ENCODE measurements at places on chromosomes 5 and 9.

DNA sequence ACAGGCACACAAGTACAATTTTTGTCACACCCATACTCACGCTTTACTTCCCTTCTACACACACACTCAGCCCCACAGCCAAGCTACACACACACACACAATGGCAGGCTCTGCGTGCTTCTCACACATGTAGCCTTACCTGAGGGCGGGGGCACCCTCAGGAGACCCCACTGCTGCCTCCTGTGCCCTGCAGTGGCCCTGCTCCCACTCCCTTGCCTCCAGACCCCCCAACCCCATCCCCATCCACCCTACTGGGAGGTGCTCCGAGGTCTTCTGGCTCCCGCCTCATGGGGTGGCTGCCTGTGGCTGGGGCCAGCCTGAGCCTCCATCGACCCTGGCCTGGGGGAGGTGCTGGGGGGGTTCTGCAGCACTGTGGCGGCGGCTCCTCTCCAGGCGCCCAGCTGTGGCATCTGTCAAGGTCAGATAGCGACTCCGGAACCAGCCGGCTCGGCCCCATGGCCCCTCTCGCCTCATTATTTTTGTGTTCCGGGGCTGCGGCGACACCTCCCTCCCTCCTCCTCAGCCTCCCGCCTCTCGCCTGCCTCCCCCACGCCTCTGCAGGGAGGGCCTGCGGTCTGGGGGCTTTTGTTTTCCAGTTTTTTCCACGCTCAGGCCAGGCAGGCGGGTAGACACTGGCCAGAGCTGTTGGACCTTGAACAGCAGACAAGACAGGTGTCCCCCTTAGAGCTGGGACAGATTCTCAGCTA lies 21.7 kb downstream of the CXXC5 start:
- DNase-seq: no peak

DNA sequence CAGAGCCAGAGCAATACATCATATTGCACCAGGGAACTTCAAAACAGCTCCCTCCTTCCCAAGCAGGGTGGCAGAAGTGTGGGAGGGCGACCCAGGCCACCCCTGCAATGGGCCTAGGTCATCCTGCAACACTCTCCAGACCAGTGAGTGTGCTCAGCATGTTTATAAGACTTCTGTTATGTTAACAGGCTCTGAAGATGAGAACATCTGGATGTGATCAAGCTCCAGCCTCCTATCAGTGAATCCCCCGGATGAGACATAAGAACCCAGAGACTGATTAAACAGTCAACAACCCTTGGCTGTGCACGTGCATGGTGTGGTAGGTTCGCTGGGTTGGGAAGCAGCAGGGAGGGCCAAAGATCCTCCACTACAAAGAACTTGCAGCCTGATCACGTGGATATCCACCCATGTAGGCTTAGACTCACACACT lies 63.3 kb downstream of the ABCA1 start:
- no peak for DNase-seq

GRCh38 chr5:139561655-139562451 lies 714 bp downstream of the UBE2D2 start:
- DNase-seq: peak; percentile 52

DNA sequence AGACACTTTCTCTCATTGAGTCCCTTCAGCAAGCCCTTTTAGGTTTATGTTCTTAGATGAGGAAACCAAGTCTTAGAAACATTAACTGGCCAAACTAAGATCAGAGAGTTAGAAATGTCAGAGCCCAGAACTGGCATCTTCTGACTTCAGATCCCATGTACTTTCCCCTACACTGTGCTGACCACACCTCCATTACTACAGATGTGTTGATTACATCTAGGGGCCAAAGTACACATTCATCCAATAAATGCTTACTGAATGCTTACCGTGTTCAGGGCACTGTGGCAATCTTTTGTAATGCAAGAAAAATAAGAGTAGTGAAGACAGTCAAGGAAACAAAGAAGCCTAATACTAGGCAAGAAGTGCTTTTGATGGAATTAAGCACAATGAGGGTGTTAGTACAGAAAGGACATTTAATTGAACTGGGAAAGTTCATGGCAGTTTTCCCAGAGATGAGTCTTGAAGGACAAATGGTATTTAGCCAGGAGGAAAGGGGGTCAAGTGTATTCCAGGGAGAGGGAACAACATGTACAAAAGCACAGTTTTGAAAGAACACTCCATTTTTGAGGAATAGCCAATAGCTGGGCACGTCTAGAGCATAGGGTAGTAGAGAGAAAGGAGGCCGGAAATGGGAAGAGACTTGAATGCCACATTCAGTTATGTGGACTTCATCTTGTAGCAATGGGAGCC lies 89.7 kb upstream of the CDKN2B start:
- DNase-seq: peak; percentile 95

- no peak for DNase-seq
Observed at GRCh38 chr5:22460189-22460588, 393.0 kb downstream of the CDH12 start.

DNA sequence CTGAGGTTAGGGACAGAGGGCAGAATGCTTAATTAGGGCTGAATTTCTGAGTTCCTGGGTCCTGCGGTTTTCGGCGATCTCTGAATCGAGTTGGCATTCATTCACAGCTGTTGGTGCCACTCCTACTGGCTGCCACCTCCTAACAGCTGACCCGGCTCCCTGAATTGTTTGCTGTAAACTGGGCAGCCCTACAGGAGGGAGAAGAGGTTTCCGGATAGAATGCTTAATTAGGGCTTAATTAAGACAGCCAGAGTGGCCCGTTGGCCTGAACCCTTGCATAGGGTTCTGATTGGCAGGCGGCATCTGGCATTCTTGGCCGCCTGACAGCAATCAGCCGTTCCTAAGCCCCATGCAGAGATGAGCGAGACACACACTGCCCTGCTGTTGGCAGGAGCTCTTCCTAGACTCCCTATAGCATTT lies 25.7 kb downstream of the FRMPD1 start:
- DNase-seq: peak; percentile 19

DNA sequence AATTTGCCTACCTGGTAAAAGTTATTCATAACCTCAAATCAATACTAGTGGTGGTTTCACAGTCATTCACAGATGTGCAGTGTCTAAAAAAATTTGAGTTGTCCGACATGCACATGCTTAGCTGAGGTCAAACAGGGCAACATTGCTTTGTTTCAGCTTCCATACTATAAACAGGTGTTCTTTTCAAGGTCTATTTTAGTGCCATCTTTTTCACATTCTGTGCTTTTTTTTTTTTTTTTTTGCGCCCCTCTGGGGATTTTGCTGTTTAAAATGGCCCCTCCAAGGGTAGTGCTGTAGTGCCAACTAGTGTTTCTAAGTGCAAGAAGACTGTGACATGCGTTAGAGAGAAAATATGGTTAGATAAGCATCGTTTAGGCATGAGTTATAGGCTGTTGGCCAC lies 14.5 kb downstream of the PHAX start:
- no peak for DNase-seq

GRCh38 chr9:129225815-129226214 lies 47.8 kb upstream of the IER5L start:
- DNase-seq: peak; percentile 36

DNA sequence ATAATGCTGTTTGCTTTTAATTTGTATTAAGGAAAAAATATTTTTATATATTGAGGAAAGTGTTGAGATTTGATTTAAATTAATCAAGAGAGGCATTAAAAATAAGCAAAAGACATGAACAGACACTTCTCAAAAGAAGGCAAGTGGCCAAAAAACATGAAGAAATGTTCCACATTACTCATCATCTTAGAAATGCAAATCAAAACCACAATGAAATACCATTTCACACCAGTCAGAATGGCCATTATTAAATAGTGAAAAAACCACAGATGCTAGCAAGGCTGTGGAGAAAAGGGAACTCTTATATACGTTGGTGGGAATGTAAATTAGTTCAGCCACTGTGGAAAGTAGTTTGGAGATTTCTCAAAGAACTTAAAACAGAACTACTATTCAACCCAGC lies 45.9 kb downstream of the RANBP17 start:
- no peak for DNase-seq

GRCh38 chr5:119105971-119106370 lies 35.1 kb downstream of the DMXL1 start:
- DNase-seq: no peak

DNA sequence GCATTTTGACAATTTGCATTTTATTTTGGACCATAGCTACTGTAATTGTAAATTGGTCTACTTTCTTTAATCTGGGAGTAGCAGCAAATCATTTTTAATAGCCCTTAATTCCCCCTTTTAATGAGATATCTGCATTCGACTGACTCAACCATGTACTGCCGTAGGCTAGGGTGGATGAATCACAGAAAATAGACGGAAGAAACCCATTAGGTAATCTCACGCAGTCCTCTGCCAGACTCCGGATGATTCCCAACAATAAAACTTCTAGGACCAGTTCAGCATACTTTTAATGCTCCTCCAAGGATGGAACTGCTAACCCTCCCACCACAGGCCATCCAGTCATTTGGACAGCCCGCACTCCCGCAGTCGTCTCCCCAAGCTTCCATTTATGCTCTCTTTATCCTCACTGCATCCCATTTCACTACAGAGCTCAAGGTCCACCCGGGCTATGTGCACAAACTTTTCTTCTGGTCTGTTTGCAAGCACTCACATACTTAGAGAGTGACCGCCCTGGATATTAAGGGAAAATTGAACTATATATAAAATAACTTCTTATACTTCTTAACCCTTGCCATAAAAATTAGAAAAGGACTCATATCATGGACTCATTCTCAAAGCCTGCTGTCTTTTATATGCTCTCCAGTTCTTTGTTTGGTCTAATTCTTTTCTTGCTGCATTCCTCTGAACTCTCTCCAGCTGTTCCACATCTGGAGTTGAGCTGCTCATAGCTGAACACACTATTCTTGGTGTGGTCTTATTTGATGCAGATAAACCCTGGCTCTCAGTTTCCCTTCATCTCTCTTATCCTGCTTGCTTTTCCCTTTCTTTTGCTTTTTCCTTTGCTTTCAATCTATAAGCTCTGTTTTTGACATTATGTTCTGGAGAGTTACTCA lies 326.6 kb downstream of the ARL15 start:
- DNase-seq: no peak

- DNase-seq: no peak
Observed at GRCh38 chr5:61159836-61160235, 2.4 kb downstream of the SMIM15 start.

DNA sequence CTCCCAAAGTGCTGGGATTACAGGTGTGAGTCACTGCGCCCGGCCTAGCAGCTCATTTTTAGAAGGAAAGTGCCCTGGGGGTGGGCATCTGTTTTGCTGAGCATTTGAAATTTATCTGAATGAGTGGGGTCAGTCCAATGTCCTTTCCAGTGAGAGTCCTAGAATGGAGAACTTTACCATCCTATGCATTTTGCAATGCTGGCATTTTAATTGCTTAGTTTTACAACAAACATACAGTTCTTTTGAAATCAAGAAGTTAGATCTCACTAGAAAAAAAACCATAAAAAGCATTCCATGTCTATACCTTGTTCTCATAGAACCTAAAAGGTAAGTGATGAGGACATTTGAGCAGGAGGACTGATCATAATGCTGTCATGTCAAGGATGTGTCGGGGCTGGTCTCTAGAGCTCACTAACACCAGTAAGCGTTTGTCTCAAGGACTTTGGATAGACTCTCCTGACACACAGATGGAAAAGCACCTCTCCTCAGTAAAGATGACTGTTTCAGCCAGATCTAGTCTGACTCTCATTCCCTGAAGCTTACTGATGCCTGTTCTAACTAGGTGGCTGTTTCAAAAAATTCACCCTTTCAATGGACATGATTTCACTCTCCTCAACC lies 83.9 kb downstream of the DCP2 start:
- peak; percentile 15 for DNase-seq

DNA sequence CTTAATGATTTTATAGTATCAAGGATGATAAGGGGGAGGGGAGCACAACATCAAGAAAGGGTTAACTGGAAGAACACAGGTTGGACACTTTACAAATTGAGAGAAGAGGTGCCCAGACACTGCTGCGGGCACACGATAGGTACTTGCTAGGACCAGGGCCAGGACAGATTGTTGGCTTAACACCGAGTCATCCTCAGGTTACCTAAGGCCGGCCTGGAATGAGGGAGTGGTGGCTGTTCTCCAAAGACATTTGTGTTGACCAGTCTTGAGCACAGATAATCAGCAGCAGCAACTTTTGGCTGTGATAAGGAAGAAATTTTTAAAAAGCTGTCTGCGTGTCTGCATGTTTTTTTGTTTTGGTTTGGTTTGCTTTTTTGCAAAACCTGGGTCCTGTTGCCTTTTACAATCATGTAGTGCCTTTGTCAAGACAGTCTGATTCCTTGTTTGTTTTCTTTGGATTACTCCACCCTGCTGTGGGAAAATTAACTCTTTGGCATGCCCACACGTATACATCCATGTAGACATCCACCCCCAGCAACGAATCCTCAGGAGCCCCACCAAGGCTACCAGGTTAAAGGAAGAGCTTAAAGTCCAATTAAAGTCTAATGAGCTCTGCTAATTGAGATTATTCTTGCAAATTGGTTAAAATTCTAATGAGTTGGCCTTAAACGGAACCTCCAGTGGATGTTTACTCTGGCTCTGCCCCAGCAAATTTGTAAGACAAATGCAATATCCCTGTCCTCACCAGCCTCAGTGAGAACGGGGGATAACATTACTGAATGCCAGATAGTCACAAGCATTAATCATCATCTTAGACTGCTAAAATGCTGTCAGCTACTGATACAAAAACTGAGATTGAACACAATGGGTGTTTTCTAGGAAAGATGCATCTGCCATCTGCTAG lies 382.3 kb downstream of the ACTL7B start:
- DNase-seq: no peak

GRCh38 chr9:126591083-126591482 lies 22.6 kb upstream of the LMX1B start:
- DNase-seq: no peak

DNA sequence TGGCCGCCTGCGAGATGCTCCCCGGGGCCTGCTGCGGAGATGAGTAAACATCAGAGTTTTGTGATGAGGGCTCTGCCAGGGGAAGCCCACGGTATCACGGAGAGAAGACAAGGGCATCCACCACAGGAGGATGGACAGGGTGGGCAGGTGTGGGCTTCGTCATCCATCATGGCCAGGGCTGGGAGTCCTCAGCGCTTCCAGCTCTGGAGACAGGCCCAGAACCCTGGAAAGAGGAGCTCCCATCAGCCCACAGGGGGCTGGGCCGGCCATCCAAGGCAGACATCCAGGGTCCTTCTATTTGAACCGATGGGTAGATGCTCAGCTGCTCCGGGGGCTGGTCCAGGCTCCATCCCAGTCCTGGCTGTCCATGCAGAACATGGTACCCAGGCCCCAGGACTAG lies 22.1 kb upstream of the FCN1 start:
- DNase-seq: no peak

GRCh38 chr5:13946111-13946510 lies 1.6 kb upstream of the DNAH5 start:
- no peak for DNase-seq

GRCh38 chr9:136268735-136269134 lies 23.1 kb upstream of the QSOX2 start:
- no peak for DNase-seq

- no peak for DNase-seq
Observed at GRCh38 chr9:33637881-33638280, 113.8 kb downstream of the ANKRD18B start.

GRCh38 chr5:90546216-90546837 lies 12.3 kb upstream of the ADGRV1 start:
- DNase-seq: no peak

All from small intestine (tissue), 16 donors.